Activated naive CD8-positive, alpha-beta T cell treated with anti-CD3 and anti-CD28 coated beads for 36 hours (primary cell): ENCODE measurements at places on chromosomes 2 and 18.

DNA sequence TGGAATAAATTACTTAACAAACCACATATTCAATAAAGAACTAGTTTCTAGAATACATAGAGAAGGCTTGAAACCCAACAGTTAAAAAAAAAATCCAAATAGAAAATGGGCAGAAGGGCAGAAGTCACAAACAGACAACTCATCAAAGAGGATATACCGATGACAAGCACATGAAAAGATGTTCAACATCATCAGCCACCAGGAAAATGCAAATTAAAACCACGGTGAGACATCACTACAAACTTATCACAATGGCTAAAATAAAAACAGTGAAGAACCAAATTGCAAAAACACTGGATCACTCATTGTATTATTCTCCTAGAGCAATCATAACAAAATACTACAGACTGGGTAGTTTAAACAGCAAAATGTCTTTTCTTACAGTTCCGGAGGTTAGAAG is 14.5 kb downstream of the SESTD1 start:
- no peak overlapping the region for H3K27ac ChIP-seq
- H3K36me3 ChIP-seq: peaks cover 2% of the 10 kb centered on the region
- peaks cover 34% of the 10 kb centered on the region for H3K4me1 ChIP-seq
- DNase-seq: no peak

DNA sequence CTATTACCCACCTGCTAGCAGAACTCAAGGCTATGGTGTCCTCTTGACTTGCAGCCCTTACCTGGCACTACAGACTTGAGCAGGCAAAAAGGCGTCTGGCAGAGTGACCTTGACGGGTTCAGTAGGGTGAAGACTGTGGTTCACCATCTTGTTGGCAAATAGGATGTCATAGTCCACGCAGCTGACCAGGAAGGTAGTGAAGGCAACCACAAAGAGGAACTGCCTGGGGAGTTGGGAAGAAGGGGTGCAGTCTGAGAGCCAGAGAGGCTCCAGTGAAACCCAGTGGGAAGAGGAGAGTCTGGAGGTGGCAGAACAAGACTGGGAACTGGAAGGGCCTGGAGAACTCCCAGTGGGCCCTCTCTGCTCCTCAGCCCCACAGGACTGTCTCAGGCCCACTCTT is 4.1 kb downstream of the ATG9A start:
- no peak overlapping the region for H3K4me3 ChIP-seq
- H3K27me3 ChIP-seq: no peaks in the 10 kb centered on the region
- no peak for DNase-seq
- H3K27ac ChIP-seq: no peak overlapping the region
- H3K4me1 ChIP-seq: peaks cover 16% of the 10 kb centered on the region

DNA sequence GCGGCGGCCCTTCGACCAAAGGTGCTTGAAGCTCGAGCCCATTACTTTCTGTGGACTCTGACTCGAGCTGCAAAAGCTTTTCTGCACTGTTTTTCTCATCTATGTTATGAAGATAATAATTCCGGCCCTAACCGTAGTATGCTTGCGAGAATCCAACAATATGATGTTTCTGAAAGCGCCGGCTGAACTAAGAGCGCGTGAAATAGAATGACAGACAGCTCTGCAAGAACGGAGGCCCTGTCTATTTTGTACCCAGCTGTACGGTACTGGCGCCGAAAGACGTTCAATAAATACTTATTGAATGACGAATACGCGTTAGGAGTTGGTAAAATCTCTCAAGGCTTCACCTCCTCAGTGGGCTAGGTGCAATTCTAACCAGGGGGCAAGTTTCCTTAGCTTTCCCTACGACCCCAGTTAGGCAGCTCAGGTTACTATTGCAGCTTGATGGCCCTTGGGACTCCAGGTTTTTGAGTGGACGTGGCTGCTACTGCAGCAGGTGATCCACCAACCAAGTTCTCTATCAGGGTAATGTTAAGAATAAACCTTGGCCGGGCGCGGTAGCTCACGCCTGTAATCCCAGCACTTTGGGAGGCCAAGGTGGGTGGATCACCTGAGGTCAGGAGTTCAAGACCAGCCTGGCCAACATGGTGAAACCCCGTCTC is 570 bp downstream of the SCRN3 start:
- peak overlapping the region; percentile 97 for H3K27ac ChIP-seq
- H3K36me3 ChIP-seq: peaks cover 10% of the 10 kb centered on the region
- H3K4me3 ChIP-seq: peak overlapping the region; percentile 97
- no peaks in the 10 kb centered on the region for H3K27me3 ChIP-seq

DNA sequence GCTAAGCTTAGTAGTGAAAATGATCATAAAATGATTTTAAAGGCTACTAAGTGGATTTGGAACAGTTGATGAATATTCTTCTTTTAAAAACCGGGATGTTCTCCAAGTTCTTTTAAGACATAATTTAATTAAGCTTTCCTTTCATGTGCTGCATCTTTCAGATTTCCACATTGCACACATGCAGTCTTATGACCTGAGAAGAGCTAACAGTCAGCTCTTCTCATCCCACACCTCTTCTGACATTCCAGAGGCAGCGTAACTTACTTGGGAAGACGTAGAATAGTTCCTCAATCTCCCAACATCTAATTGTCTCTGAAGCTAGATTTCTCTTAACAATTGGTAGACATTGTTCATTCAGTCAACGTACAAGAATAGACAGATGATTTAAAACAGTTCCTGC is 181.8 kb downstream of the SP3 start:
- no peak overlapping the region for H3K4me3 ChIP-seq
- H3K27me3 ChIP-seq: peaks cover 13% of the 10 kb centered on the region
- no peak for DNase-seq
- no peaks in the 10 kb centered on the region for H3K4me1 ChIP-seq
- no peaks in the 10 kb centered on the region for H3K36me3 ChIP-seq

- no peaks in the 10 kb centered on the region for H3K4me1 ChIP-seq
- peaks cover 1% of the 10 kb centered on the region for H3K36me3 ChIP-seq
- H3K27me3 ChIP-seq: peaks cover 7% of the 10 kb centered on the region
- no peak overlapping the region for H3K4me3 ChIP-seq
- no peak for DNase-seq
- H3K27ac ChIP-seq: no peak overlapping the region
Observed at GRCh38 chr2:175462246-175462645, 280.7 kb upstream of the ATP5MC3 start.

DNA sequence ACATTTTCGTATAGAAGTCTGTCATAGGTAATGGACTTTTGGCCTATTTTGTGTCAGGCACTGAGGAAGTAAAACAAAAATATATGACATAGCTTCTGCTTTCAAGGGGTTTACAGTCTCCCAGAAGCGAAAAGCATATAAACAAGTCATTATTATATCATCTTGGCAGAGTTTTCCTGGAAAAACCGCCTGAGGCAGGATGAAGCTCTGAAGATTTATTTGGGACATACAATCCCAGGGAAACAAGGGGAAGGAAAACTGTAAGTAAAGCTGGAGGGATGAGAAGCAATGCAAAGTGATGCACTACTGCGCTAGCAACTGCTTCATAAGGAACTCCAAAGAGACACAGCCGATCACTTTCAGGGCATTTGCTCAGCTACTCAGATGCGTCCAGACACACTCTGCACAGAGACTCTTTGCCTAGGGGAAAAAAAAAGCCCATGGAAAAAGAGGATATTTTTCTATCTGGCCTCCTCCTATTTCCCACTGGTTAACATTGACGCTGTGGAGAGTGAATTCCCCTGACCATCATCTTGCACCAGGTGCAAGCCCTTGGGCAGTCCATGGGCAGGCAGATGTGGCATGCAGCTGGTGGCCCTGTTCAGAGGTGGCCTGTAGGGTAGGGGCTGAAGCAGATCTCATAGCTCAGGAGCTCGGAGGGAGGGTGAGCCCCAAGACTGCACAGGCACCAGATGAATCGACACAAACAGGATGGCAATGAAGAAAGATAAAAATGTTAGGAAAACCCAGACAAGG is 158.1 kb downstream of the METTL4 start:
- DNase-seq: no peak
- H3K27me3 ChIP-seq: peaks cover 9% of the 10 kb centered on the region
- no peak overlapping the region for H3K27ac ChIP-seq
- no peaks in the 10 kb centered on the region for H3K4me1 ChIP-seq
